NCI-H1417 treated with DMSO at 0.1 percent for 48 hours (cell line): ENCODE measurements at places on chromosomes 11 and 22.

DNA sequence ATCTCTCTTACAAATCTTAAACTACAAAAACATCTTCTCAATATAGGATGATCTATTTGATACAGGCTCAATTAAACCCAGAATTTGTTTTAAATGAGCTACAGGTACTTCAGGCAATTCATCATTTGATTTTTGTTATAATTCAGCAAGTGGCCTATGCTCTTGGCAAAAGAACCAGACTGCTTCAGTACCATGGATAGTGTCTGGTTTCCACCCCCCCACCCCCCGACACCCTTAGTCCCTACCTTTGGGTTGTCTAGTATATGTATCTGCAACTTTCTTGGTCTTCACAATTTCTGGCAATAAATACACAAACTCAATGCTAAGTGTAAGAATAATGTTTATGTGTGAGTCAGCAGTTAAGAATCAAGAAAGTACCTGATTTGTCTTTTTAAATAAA, 97.3 kb upstream of the API5 start:
- no peak for DNase-seq

DNA sequence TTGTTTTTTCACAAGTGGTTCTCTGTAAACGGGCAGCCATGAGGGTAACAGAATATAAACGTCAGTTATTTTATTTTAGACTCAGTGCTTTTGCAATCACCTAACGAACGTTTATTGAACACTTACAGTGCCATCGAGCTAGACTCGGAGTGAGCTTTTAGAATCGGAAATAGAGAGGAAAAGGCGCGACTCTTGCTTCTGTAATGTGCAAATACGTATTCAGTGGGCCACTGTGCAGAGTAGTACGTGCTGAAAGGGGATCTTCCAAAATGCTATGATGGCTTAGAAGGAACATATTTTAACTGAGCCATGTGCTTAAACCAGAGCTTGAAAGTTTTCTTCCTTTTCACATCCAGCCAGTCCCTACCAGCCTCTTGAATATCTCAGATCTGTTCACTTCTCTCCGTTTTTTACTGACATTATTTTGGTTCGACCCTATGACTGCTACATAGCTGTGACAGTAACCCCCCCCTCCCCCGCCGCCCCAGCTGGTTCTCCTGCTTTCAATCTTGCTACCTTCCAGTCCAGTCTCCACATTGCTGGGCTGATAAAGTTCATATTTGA, 468 bp downstream of the DDIAS start:
- no peak for DNase-seq

DNA sequence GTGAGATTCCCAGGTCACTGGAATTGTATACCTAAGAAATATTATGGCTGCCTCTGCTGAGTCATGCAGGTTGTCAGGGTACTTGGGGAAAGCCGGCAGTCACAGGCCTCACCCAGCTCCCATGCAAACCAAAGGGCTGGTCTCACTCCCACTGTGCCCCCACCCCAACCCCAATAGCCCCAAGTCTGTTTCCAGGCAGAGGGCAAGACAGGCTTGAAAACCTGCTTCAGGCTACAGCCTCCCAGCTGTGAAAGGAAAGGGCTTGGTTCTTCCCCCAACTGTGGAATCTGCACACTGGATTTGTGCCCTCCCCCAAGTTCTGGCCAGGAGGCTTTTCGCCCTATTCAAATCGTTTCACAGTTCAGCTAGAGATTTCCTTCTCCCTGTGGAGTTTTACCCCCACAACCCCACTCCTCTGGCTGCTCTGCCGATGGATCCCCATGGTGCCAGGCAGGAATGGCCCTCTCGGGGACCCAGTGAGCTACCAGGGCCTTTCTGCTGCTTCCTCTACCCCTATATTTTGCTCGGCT, 37.0 kb upstream of the ABTB2 start:
- no peak for DNase-seq

- DNase-seq = no peak
These were observed 7.1 kb upstream of the SCGB2A1 start for GRCh38 chr11:62201376-62201775.

GRCh38 chr22:32606181-32606580, 131.6 kb downstream of the FBXO7 start:
- DNase-seq = no peak

DNA sequence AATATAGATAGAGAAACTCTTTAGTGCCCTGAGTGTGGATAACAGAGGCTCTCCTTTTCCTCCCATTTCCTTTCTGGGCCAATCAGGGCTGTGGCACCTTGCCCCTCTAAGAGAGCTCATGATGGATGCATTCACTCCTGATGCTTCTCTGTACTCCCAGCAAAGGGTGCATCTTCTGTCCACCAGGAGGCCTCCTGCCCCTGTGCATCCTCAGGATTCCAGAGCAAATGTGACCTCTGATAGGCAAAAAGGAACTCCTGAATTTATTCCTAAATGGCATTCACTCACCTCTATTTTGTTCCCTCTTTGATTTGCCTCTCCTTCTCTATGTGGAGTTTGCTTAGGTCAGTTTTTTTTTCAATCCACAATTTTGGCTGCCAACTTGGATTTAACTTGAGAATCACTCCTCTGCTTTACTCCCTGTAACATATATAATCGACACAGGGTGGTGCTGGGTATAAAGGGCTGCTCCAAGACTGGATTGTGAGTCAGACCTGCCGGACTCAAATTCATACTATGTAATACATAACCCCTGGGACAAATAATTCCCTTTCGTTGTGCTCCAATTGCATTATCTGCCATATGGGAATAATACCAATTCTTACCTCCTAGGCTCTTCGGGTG, 1.1 kb upstream of the MRGPRX4 start:
- no peak for DNase-seq

- no peak for DNase-seq
These were observed 21.5 kb downstream of the CASP4 start for GRCh38 chr11:104946907-104947306.

GRCh38 chr22:20232781-20233180, 35.3 kb downstream of the RTN4R start:
- DNase-seq = no peak

DNA sequence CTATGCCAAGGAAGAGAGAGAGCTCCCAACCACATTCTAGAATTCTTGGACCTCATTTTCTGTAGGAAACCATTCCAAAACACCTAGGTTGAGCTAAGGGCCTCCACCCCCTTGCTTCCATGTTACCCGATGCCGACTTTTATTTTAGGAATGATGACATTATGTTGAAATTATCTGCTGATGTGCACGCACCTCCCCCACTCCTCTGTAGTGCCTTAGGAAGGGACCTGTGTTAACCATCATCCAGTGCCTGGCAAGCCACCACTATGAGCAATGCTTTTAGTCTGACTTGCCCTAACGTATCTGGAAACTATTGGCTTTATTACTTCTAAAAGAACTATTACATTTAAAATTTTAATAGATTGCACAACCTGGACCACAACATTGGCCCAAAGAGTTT, 42.1 kb downstream of the NCAPD3 start:
- DNase-seq = no peak

- DNase-seq = no peak
These were observed 14.5 kb downstream of the SAA1 start for GRCh38 chr11:18280438-18281045.
